IPS-NIHi11 (cell line): ENCODE measurements at places on chromosomes 12 and 14.

- DNase-seq, result peak; percentile 55
Measured at GRCh38 chr12:124678421-124678893, 111.0 kb upstream of the NCOR2 start.

- DNase-seq, result no peak
Measured at GRCh38 chr12:50517421-50518048, 12.8 kb downstream of the DIP2B start.

DNA sequence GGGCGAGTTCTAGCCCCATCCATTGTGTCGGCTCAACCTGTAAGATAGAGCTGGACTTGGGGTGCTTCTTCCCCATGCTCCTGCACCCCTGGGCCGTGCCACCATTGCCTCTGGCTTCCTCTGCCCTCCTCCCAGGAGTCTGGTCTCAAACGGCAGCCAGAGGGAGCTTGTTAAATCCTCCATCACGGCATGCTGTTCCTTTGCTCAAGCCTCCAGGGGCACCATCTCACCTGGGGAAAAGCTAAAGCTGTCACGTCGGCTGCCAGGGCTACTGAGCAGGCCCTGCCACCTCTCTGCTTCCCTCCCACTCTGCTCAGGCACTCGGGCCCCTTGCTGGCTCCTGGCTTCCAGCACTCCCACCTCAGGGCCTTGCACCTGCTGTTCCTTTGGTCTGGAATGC lies 140.4 kb downstream of the RBM19 start:
- peak; percentile 72 for DNase-seq

DNA sequence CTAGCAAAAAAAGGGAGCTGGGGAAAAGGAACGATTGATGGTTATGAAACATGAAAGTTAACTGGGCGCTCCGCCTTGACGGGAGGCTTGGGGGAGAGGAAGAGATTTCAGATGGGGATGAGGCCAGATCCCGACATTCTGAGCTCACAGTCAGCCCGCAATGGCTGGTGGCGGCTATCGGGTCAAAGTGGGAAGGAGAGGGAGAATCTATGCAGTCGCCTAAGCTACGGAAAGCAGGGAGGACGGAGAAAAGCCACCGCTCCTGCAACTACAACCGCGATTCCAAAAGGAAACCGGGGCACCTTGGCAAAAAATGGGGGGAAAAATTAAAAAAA lies 502 bp downstream of the MPHOSPH9 start:
- DNase-seq, result no peak

- peak; percentile 7 for DNase-seq
Measured at GRCh38 chr14:59871166-59871495, 555 bp upstream of the RTN1 start.

GRCh38 chr14:92686411-92686899 lies 62.0 kb downstream of the LGMN start:
- DNase-seq, result no peak

GRCh38 chr14:54890788-54891187 lies 11.8 kb downstream of the GCH1 start:
- DNase-seq, result no peak

- no peak for DNase-seq
Measured at GRCh38 chr14:90050271-90050670, 11.5 kb upstream of the KCNK13 start.

DNA sequence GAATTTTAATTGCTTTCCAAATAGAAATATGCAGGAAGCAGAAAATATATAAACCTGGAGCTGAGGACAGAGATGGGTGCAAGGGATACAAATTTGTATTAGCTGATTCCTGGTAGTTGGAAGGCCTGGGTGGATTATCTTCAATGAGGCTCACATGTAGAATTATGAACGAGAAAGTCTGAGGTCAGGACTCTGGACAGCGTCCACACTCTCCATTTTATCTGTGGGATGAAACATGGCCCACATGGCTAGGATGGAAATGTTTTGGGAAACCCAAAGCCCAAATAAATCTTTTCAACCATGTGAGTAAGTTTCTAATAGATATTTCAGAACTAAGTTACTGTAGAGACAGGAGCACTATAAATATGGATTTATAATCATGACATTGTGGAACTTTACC lies 256.1 kb downstream of the APAF1 start:
- peak; percentile 31 for DNase-seq

- DNase-seq, result no peak
Measured at GRCh38 chr14:65745396-65746190, 333.1 kb downstream of the FUT8 start.

DNA sequence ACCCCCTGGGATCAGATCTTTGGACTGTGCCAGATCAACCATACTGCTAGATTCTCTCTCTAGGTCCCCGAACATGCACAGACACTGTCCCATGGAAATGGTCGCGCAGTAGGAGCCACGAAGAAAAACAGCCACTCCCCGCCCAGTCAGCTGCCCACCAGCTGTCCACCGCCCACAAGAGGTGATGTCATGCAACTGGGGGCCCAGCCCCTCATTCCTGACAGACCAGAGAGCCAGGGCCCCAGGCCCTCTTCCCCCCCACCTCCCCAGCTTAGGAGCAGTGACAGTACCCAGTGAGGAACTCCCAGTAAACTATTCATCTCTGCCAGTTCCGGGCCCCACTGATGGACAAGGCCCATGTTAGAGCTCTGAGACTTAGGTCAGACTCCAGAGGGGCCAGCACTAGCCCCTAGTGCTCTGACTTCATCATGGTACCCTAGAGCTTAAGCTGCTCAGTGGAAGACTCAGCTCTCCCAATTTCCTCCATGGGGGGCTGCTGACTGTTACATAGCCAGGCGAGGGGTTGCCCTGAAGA lies 3.7 kb upstream of the TAMALIN start:
- no peak for DNase-seq

DNA sequence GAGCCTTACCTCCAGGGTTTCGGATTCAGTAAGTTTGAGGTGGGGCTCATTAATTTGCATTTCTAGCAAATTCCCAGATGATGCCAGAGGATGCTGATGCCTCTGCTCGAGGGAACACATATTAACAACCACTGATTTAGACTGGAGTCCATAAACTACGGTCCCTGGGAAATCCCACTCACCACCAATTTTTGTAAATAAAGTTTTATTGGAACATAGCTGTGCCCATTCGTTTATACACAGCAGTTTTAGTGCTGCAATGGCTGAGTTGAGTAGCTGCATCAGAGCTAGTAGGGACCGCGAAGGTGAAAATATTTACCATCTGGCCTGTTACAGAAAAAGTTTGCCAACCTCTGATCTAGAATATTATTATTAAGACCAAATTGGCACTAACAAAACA lies 73.8 kb downstream of the DNAI7 start:
- DNase-seq, result no peak

GRCh38 chr14:49367696-49368095 lies 218.5 kb downstream of the RPS29 start:
- DNase-seq, result no peak

- no peak for DNase-seq
Measured at GRCh38 chr12:27550653-27550975, 26.6 kb downstream of the PPFIBP1 start.

DNA sequence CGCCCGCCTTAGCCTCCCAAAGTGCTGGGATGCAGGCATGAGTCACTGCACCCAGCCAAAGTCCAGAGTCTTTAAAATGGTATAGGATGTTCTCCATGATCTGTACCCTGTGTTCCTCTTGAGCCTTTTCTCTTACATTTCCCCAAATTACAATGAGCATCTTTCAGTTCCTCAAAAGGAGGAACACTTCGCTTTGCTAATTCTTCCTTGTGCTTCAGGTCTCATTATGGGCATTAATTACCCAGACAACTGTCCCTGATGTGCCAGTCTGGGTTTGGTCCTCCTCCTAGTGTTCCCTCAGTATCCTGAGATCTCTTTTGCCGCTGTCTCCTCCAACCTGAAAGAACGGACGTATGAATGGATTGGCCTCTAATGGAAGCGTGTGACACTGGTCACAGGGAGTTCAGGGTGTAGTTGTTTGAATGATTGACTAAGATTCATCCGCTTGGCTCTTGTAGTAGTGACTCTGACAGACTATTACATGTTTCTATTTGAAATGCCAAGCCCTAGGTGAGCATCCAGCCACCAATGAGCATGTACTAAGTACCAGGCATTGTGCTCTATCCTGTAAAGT lies 8.2 kb downstream of the PRKCH start:
- DNase-seq, result no peak

GRCh38 chr12:19938031-19938430 lies 430.3 kb upstream of the PDE3A start:
- DNase-seq, result no peak

GRCh38 chr14:72565149-72565559 lies 328.7 kb downstream of the DPF3 start:
- no peak for DNase-seq

GRCh38 chr14:101784631-101785030 lies 23.1 kb downstream of the PPP2R5C start:
- DNase-seq, result no peak

- no peak for DNase-seq
Measured at GRCh38 chr14:81523016-81523415, 10.6 kb downstream of the SEL1L start.

DNA sequence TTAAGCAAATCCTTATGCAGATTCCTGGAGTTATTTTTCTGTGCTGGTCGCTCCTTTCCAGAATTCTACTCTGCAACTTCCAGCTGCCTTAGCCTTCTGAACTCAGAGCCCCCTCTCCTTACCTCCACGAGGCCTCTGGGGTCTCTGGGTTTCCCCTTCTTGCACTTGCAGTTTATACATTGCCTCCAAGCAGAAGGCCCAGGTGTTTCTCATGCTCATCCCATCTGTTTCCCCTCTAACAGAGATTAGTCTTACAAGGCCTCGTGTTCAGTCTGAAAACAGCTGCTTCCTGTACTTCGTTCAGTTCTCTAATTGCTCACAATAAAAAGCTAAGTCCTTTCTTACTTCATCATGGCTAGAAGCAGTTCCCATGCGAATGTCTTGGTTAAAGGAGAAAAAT lies 134.4 kb upstream of the FGD4 start:
- DNase-seq, result no peak

DNA sequence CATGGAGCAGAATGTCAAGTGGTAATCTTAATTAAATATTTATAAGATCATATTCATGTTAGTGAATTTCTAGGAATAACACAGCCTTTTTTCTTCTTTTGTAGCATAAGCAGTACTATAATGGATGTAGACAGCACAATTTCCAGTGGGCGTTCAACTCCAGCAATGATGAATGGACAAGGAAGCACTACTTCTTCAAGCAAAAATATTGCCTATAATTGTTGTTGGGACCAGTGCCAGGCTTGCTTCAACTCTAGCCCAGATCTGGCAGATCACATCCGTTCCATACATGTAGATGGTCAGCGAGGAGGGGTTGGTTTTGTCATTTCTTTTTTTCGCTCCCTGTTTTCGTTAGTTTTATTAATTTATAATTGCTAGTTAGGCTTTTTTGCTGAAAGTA lies 23.1 kb downstream of the AEBP2 start:
- no peak for DNase-seq

DNA sequence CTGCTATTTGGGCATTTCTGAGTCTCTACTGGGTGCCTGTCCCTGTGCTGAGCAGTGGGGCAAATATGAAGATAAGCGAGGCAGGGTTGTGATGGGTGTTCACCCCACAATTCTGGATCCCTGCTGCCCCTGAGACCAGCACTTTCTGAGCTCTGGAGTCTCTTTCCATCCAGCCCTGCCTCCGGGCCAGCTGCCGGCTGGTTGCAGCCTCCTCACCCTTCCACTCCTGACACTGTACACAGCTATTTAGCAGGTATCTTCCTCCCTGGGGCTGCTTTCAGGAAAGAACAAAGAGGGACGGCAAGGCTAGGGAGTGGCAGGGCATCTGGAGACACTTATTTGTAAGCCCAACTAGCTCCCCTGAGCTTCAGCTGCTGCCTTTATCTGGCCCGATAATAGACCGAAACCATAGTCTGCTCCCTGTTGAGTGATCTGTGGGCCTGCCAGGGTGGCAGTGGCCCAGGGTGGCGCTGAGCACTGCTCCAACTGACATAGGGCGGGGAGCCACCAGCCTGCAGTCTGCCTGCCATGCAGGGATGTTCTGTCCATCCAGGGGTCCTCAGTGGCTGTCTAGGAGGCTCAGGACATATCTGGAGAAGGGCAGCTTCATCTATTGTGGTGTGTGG lies 7.6 kb upstream of the KRT80 start:
- DNase-seq, result no peak

- DNase-seq, result no peak
Measured at GRCh38 chr12:31021181-31021580, 52.5 kb upstream of the DDX11 start.

GRCh38 chr12:101521136-101521535 lies 46.0 kb downstream of the SPIC start:
- DNase-seq, result no peak

DNA sequence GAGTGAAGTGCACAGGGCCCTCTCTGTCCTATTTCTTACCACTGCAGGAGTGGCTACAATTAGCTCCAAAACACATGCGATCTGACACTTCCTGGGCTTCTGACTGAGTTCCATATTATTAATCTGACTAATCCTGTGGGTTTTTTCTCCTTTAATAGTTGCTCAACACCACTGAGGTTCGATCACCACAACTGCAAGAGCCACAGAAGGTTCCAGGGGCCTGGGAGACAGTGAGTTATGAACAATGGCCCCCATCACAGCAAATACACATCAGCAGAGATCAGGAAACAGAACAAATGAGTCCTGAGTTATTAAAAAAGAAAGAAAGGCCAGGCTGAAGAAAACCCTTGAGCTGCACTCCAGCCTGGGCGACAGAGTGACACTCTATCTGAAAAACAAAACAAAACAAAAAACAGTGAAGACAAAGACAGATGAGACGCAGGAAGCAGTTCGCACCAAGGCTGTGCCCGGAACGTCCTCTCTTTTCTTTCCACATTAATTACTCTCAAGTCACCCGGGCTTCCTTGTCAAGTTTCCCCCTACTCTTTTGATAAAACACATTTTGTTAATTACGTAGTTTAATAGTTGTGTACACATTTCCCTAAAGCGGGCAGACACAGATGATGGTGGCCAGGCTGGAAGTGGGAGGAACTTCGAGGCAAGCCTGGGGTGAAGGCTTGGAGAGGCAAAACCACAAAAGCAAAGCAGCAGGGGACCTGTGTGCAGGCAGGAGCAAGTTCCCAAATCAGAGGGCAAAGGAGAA lies 42.7 kb downstream of the CDC42BPB start:
- peak; percentile 62 for DNase-seq

- no peak for DNase-seq
Measured at GRCh38 chr12:112022241-112023016, 9.2 kb downstream of the ERP29 start.

DNA sequence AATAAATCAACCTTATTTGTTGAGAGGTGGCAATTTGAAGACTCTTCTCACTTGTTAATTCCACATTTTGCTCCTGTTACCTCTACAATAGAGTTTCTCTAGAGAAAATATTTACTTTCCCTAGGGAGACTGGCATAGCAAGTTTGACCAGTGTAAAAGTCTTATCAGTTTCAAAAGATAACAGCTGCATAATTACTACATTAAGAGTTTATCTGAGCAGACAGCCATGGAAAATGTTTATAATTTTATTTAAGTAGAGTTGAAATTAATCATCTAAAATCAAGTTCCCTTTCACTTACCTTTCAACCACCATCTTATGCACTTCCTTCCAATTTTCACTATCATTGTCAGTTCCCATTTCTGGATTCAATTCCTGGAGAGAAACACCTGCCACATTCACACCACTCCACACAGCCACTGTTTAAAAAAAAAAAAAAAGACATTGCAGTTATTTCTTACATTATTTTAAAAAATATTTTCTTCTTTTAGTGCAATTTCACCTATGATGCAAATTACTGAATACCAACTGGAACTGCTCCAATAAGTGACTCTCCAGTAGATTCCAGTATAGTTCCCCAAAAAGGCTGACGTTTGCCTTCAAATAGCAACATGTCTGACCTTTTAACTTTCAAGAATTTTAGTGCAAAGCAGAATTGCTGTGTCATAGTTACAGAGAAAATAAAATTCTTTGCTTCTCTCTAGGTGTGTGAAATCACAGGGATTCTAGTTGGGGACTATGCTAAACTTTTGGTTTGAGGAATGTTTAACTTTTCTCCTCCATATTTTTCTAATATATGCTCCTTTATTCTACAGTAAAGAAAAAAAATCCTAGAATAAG lies 19.4 kb downstream of the LDHB start:
- no peak for DNase-seq
